ENCODE measurements at places on chromosomes 1 and 21. TPM values are rescaled to one million over a fixed set of nuclear protein-coding genes. Genes with fewer than 3 reads are reported as not detected.

DNA sequence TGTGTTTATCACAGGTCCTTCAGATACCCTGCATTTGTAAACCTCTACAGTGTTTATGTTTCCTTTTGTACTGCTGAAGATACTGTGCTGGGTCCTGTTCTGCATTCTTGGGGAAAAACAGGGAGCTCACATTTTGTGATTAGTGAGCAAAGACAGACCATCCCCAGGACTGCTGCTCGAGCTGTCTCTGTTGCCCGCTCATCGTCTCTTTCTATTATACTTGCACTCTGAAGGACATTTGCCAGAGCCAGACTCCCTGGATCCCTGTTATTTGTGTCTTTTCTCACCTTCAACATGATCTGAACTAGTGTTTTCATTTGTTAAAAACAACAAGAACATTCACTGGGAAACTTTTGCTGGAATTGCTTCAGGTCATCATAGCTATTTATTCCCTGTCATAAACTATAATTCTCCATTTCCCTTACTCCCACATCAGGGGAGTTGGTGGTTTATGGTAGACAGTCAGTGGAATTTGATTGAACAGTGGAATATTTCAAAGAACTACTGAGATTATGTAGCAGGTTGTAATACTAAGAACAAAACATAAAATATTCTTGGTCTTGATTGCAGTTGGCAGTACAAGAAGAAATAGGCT is 53.0 kb downstream of the PRRX1 start:
- H3K27ac ChIP-seq: no peak overlapping the region
- H3K4me1 ChIP-seq: peaks cover 17% of the 10 kb centered on the region
- H3K27me3 ChIP-seq: no peaks in the 10 kb centered on the region
- no peak for DNase-seq
- no peak overlapping the region for H3K4me3 ChIP-seq
- peaks cover 13% of the 10 kb centered on the region for H3K36me3 ChIP-seq

GRCh38 chr21:42286416-42286815 is 28.8 kb downstream of the TFF3 start:
- no peaks in the 10 kb centered on the region for H3K4me1 ChIP-seq
- no peak overlapping the region for H3K27ac ChIP-seq
- no peak for DNase-seq
- no peaks in the 10 kb centered on the region for H3K36me3 ChIP-seq
- no peak overlapping the region for H3K4me3 ChIP-seq
- no peaks in the 10 kb centered on the region for H3K27me3 ChIP-seq

DNA sequence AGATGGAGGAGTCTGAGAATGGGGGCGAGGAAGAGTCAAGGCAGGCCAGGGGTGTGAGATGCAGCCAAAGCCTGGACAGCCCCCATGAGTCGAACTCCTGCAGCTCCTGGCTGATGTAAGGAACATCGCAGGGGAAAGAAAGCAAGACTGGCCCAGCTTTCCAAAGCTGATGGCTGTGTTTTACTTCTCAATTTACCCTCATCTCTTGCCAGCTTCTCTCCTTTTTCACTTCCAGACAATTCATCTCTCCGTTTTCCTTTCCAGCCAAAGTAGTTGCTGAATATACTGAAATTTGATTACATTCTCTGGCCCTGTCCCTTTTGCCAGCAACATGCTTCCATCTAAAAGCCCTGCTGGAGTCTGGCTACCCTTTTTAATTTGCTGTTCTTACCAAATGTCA is 40.0 kb upstream of the UBE2U start:
- no peak for DNase-seq
- H3K36me3 ChIP-seq: no peaks in the 10 kb centered on the region
- peak overlapping the region; percentile 61 for H3K27ac ChIP-seq
- no peaks in the 10 kb centered on the region for H3K27me3 ChIP-seq
- H3K4me1 ChIP-seq: peaks cover 12% of the 10 kb centered on the region

DNA sequence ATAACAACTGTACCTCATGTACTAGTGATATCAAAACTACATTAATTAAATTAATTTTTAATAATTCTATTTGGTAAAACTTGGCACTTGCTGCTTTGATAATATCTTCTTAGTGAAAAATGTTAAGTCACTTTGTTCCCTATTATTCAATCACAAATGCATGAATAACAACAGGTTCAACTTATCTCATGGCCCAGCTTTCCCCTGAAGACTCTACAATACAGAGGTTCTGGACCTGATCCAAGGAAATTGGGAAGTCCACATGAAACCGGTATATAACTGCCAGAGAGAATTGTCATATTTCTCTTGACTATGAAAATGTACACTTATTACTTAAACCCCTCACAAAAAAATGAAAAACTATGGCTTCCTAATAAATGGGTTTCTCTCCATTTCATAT is 33.9 kb upstream of the PTPRC start:
- no peak overlapping the region for H3K27ac ChIP-seq
- H3K4me1 ChIP-seq: no peaks in the 10 kb centered on the region
- DNase-seq: no peak
- H3K4me3 ChIP-seq: no peak overlapping the region

DNA sequence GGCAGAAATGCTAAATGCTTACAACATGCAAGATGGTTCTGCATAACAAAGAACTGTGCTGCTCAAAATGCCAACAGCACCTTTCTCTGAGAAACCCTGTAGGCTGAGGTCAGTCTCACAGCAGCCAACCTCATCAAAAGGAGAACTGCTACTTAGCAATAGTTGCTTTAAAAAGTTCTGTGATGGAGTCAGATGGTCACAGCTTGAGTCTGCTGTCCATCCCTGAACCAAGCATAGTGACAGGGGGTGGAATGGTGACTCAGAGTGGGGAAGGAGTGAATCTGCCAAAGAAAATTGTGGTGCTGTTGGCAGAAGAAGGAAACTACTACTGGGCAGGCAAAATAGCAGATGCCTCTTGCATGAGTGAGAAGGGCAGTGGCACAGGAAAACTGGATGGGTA is 106.0 kb upstream of the FAM78B start:
- H3K36me3 ChIP-seq: no peaks in the 10 kb centered on the region
- H3K4me1 ChIP-seq: no peaks in the 10 kb centered on the region
- no peak overlapping the region for H3K27ac ChIP-seq
- no peak overlapping the region for H3K4me3 ChIP-seq
- no peak for DNase-seq

Gene CRP
- total RNA-seq: 3.8 TPM

Gene SPATA17
- not detected for total RNA-seq

Gene PRAMEF20
- total RNA-seq: not detected
